A549 treated with ZK216348 at 1 μM for 4 hours (cell line): ENCODE measurements at places on chromosomes 12 and 14. TPM values are rescaled to one million over a fixed set of nuclear protein-coding genes. Genes with fewer than 3 reads are reported as not detected.

TMEM63C gene
- total RNA-seq: 1.1 to 3.3 TPM (median 2.2 TPM) in 5 replicates

MYF6 gene
- total RNA-seq: not detected in 5 replicates

AVPR1A gene
- 0.14 to 0.15 TPM in 2 of 5 replicates, not detected in the others for total RNA-seq

UBE3B gene
- 12.5 to 15.5 TPM (median 15.2 TPM) in 5 replicates for total RNA-seq

INSM2 gene
- 0.07 TPM in 1 of 5 replicates, not detected in the others for total RNA-seq

B3GNT4 gene
- 0.59 to 1.7 TPM (median 0.70 TPM) in 5 replicates for total RNA-seq

BCAT1 gene
- total RNA-seq: 9.1 to 12.2 TPM (median 10.3 TPM) in 5 replicates

HNF1A gene
- total RNA-seq: 2.8 to 6.8 TPM (median 5.6 TPM) in 5 replicates

GPR137C gene
- 0.09 to 0.34 TPM (median 0.11 TPM) in 5 replicates for total RNA-seq

NOS1 gene
- total RNA-seq: 0.40 to 0.65 TPM (median 0.55 TPM) in 5 replicates

MCRS1 gene
- 48.6 to 69.1 TPM (median 67.9 TPM) in 5 replicates for total RNA-seq

FAM181A gene
- total RNA-seq: not detected in 5 replicates

RAB21 gene
- 30.9 to 64.7 TPM (median 38.7 TPM) in 5 replicates for total RNA-seq

AQP2 gene
- not detected in 5 replicates for total RNA-seq

NTF3 gene
- total RNA-seq: not detected in 5 replicates

SUSD6 gene
- total RNA-seq: 5.8 to 7.4 TPM (median 6.7 TPM) in 5 replicates

KLRC4 gene
- not detected in 5 replicates for total RNA-seq

GRIN2B gene
- 4.5 to 4.8 TPM (median 4.7 TPM) in 5 replicates for total RNA-seq

SOAT2 gene
- total RNA-seq: 0.14 to 0.75 TPM (median 0.23 TPM) in 5 replicates

PTCSC3 gene
- total RNA-seq: not detected in 5 replicates

SERPINA9 gene
- not detected in 5 replicates for total RNA-seq

RNASE1 gene
- 0.19 to 0.33 TPM (median 0.27 TPM) in 3 of 5 replicates, not detected in the others for total RNA-seq

TMEM260 gene
- 3.4 to 5.8 TPM (median 5.2 TPM) in 5 replicates for total RNA-seq

CLEC4C gene
- total RNA-seq: not detected in 5 replicates

NTN4 gene
- 41.4 to 56.2 TPM (median 44.5 TPM) in 5 replicates for total RNA-seq

CHGA gene
- 0.93 to 2.2 TPM (median 1.5 TPM) in 5 replicates for total RNA-seq

CLEC12A gene
- not detected in 5 replicates for total RNA-seq

MYO1A gene
- total RNA-seq: 0.16 to 0.68 TPM (median 0.55 TPM) in 5 replicates

KRT76 gene
- total RNA-seq: not detected in 5 replicates

WSCD2 gene
- total RNA-seq: not detected in 5 replicates
